ENCODE measurements at places on chromosomes 6 and 20.

- DNase-seq: no peak
Observed at GRCh38 chr20:4243071-4243470, 227.7 kb upstream of the RNF24 start.

- no peak for DNase-seq
Observed at GRCh38 chr6:135581211-135581610, 83.7 kb upstream of the AHI1 start.

- DNase-seq: peak; percentile 75
Observed at GRCh38 chr6:14440940-14441781, 323.6 kb downstream of the CD83 start.

GRCh38 chr6:37709932-37710555 lies 12.4 kb upstream of the MDGA1 start:
- no peak for DNase-seq

GRCh38 chr6:92132457-92132856 lies 1286.9 kb downstream of the EPHA7 start:
- DNase-seq: no peak

GRCh38 chr20:57698867-57699275 lies 10.9 kb downstream of the PMEPA1 start:
- DNase-seq: no peak

DNA sequence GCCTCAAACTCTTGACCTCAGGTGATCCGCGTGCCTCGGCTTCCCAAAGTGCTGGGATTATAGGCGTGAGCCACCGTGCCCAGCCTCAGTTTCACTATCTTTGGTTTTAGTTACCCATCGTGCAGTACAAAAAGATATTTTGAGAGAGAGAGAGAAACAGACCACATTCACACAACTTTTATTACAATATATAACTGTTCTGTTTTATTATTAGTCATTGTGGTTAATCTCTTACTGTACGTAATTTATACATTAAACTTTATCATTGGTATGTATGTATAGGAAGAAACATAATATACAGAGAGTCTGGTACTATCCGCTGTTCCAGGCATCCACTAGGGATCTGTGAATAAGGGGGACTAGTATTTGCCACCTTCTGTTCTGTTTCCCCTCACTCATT lies 29.4 kb upstream of the TAF8 start:
- no peak for DNase-seq

DNA sequence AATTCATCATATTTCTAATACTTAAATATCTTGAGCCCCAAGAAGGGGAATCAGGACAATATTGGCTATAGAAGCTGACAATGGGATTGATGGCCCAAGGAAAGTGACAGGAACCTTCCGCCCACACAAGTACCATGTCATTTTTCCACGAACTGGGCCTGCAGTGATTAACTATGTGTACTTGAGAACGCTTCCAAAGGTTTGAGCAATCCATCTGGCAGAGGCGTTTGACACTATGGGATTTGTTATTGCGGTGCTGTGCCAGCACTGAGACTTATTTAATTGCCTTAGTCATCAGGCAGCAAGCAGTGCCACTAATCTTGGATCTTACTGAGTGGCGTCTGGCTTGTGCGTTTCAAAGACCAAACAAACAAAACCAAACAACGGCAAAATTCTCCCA lies 135.6 kb upstream of the UST start:
- DNase-seq: peak; percentile 83

- no peak for DNase-seq
Observed at GRCh38 chr20:8267009-8267408, 134.9 kb downstream of the PLCB1 start.

DNA sequence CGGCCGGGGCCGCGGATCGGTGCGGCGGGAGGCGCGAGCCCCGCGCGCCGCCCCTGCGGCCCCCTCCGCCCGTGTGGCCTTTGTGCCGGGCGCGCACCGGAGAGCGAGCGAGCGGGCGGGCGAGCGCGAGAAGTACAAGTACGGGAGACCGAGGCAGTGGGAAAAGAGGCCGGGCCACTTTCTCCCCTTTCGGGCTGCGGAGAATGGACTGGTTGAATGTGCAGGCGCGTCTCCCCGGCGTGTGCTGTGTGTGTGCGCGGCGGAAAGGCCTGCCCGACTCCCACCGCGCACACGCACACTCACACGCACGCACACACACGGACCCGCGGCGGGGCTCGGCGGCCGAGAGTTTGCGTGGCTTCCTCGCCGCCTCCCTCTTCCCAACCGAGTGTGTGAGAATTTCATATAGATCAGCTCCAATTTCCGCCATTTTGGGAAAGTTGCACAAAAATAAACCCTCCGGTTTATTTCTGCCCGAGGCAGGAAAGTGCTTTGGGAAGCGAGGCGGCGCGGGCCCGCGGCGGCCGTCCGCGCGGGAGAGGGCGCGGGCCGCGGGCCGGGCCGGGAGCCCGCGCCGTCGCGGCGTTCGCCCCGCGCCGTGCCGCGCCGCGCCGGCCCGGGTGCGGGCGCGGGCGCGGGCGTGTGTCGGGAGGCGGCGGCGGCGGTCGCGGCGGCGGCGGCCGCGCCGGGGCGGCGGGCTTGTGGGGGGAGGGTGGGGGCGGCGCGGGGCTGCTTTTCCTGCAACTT lies 1.1 kb downstream of the L3MBTL3 start:
- DNase-seq: no peak

GRCh38 chr6:159398633-159399032 lies 229.4 kb downstream of the FNDC1 start:
- no peak for DNase-seq

- DNase-seq: no peak
Observed at GRCh38 chr20:33162753-33163152, 5.2 kb upstream of the BPIFA2 start.

GRCh38 chr6:150924808-150925589 lies 59.5 kb downstream of the MTHFD1L start:
- no peak for DNase-seq

DNA sequence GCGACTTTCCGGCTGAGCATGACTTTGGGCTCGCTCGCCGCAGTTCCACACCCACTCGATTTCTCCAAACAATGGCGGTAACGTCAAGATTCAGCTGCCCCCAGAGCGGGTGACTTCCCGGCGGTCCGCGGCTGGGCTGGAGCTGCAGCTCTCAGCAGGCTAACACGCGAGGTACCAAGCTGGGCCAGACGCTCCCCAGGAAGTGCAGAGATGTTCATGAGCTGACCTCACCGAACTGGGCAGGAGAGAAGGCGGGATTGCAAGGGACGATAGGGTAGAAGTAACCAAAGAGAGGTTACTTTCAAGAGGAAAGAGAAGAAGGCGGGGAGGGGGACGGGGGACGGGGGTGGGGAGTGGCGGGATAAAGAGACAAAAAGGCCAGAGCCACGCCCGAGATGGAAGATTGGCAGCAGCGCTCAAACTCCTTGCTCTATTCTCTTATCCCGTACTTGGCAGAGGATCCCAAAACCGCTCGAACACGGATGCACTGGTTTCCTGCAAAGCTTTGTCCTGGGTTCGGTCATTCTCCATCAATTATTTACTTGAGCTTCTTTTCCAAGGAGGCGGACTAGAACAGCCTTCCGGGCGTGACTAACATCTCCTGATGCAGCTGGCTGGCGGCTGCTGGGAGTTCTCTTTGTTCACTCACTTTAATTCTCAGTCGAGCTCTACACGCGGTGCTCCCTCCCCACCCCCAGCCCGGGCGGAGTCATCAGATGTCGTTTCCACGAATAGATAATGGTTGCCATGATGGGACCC lies at the start of gene MTCL3:
Gene MTCL3 (minus strand): TSS at position 626 of the 759 bp plus-strand sequence.
- DNase-seq: no peak

DNA sequence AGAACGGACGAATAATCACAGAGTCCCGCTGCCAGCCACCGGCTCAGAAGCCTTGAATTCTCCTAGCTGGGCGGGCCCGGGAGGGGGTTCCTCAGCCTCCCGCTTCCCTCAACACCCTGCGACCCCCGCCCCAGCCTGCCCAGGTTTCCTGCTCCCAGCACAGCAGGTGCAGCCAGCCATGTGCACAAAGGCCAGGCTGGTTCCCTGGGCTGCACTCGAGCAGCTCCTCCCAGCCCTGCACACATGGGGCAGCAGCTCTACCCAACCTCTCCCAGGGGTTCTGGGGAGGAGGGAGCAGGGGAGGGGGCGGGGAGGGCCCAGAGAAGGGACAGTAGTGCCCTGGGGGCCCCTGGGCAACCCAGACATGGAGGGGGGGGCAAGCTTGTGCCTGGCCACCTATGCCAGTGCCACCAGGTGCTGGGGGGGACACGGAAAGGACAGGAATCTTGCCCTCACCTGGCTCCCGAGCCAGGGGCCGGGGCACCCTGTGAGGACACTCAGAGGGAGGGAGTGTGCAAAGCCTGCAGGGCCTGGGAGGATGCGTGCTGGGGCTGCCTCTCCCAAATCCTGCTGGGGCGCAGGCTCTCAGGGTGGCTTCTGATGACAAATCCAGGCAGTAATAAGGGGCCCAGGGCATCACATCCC lies 1.2 kb upstream of the NTSR1 start:
- DNase-seq: no peak

DNA sequence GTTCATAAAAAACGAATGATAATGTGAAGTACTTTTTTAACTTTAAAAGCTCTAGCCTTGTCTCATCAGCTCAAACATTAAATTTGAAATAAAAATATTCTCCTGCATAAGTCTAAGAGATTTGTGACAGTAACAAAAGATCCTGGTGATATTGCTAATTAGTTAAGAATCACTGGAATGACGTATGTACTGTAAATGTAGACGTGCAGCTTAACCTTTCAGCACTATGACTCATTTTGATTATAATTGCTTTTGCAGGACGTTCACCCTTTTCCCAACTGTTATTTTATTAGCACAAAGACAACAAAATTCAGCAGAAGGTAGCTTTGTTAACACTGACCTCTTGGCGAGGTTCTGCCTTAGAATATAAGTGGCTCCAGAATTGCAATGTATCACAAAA lies 68.6 kb downstream of the TENT5A start:
- peak; percentile 7 for DNase-seq

- peak; percentile 17 for DNase-seq
Observed at GRCh38 chr20:45254383-45255262, at the start of gene SLPI. Gene SLPI, minus strand, starts transcription at chr20:45254564. Its CDS starts 21 bp downstream, at chr20:45254543.

DNA sequence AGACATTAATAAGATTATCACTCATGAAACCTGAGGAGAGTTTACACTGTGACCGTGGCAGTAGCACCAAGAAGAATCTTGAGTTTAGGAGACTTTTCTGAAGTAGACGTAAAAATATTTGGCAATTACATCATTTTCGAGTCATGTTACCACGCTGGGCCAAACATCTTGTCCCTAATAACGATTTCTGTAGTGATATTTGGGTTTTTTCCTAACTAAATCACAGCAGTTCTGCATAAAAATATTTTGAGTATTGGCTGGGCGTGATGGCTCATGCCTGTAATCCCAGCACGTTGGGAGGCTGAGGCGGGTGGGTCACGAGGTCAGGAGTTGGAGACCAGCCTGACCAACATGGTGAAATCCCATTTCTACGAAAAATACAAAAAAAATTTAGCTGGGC lies 262.4 kb downstream of the PHF3 start:
- DNase-seq: no peak

Data from GM04504 (cell line).